NCI-H1930 (cell line): ENCODE measurements at places on chromosomes 2 and 18.
A peak's percentile ranks its signal among the peaks of the same experiment; 100 is the strongest.

- DNase-seq: no peak
Observed at GRCh38 chr18:8865934-8866333, 160.6 kb downstream of the MTCL1 start.

GRCh38 chr2:206863716-206864115, 75.6 kb upstream of the CPO start:
- DNase-seq: no peak

DNA sequence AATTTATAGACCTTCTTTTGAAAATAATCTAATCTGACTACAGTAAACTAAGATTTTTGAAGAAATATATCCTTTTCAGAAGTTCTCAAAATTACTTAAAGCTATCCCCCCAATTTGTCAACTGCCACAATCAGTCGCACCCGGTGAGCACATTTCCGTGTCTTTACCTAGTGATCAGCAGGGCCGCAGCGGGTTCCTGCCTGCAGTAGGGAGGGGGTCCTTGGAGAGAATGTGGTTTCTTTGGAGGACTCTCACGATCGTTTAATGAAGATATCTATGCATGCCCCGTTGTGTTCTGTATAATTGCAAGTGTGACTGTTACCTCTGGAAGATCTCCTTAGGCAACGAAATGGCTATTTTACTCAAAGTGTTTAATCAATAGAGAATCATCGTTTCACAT, 251.9 kb upstream of the RAB12 start:
- no peak for DNase-seq

- no peak for DNase-seq
Observed at GRCh38 chr2:28606986-28607441, 111.2 kb downstream of the PLB1 start.

DNA sequence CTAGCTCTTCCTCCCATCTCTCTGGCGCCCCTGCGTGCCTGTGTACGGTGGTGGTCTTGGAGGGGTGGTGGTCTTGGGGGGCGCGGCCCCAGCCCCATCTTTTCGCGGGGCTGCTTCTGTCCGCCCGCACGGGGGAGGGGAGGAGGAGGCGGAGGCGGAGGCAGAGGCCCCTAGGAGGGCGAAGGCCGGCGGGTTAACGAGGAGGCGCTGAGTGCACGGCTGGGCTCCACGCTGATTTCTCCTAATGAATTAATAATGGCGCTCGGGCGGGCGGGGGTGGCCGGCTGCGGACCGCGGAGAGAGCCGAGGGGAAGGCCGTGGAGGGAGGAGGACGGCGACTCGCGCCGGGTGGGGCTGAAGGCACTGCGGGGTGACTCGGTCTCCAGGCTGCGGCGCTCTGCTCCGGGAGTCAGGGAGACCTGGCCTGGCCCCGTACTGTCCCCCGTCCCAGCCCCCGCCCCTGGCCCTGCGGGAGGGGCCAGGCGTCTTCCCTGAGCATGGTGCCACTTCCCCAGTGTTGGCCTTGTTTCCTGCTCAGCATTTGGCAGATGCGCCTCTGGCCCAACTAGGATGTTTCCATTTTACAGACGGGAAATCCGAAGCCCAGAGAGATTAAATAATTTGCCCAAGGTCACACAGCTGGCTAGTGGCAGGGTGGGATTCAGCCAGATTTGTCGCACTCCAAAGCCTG, 6.0 kb downstream of the GAREM2 start:
- DNase-seq: no peak

DNA sequence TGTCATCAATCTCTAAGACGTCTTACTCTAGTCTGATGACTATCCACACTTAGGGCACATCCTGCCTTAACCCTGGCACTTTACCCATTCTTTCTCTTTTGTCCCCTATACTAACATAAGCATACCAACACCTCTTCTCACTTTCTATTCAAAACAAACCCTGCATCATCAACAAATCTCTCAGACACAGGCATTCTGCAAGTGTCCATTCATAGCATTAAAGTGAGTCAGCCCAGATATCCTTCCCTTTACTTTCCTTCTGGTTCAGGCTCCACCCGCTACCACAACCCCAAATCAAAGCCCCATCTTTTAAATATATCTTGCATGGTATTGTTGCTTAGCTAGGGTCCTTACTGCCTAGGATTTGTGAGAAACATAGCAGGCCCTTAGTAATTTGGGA, 3.8 kb downstream of the GRB14 start:
- DNase-seq: no peak

- no peak for DNase-seq
Observed at GRCh38 chr2:172978063-172978383, 97.6 kb upstream of the MAP3K20 start.

DNA sequence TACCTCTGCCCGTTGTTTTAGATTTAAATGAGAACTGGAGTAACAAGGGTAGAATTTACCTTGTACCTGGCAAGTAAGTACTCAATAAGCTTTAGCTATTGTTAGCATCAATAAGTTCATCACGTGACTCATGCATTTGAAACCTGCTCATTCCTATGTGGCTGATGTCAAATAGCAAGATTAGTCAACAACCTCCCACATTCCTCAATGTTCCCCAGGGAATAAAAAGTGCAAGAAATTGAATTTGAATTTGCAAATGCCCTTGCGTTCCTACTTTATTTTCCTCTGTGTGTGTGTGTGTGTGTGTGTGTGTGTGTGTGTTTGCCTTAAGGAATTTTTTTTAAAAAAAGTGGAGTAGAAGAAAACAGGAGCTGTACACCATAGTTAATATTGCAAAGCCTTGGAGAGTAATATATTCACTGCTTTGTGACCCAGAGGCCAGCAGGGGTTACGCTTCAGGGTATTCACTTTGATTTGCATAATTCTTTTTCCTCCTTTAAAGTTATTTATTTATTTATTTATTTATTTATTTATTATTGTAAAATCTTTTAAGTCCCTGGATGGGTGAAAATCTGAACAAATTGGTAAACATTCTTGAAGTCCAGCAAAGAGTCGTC, 43.9 kb upstream of the DNAH7 start:
- no peak for DNase-seq

GRCh38 chr2:137261881-137262585, 496.7 kb downstream of the THSD7B start:
- DNase-seq: no peak

DNA sequence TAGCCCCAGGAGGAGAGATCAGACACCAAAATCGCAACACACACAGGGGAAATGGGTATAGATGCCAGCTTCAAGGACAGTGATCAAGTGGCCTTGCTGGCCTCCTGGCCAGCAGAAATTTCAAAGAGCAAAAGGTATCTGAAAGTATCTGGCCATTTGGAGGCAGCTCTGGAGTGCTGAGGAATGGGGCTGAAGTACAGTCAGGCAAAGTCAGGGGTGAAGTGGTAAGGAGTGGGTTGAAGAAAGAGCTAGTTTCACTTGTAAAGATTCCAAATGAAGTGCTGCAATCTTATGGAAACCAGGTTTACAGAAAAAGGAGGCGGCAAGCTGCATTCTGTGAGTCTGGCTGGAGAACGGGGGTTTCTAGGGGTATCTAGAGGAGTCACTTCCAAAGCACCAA, 19.2 kb upstream of the PCBP1 start:
- DNase-seq: no peak

- DNase-seq: no peak
Observed at GRCh38 chr2:12935796-12936195, 219.1 kb downstream of the TRIB2 start.

DNA sequence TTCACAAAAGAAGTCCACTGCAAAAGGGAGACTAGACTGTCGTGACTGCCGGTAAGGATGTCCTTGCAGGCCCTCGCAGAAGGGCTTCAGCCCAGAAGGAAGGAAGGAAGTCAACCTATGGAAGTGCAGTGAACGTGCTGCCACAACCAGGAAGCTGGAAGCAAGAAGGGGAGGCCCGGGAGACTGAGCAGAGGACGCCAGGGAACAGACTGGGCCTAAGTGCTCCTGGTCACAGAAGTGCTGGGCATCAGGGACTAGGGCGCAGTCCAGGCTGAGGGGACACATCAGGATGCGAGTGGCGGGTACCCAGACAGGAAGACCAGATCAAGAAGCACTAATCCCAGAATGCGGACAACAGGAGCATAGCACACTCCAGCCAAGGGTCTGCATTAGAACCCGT, 78.8 kb downstream of the PIEZO2 start:
- DNase-seq: no peak

- no peak for DNase-seq
Observed at GRCh38 chr18:69626643-69627242, 226.1 kb downstream of the DOK6 start.

DNA sequence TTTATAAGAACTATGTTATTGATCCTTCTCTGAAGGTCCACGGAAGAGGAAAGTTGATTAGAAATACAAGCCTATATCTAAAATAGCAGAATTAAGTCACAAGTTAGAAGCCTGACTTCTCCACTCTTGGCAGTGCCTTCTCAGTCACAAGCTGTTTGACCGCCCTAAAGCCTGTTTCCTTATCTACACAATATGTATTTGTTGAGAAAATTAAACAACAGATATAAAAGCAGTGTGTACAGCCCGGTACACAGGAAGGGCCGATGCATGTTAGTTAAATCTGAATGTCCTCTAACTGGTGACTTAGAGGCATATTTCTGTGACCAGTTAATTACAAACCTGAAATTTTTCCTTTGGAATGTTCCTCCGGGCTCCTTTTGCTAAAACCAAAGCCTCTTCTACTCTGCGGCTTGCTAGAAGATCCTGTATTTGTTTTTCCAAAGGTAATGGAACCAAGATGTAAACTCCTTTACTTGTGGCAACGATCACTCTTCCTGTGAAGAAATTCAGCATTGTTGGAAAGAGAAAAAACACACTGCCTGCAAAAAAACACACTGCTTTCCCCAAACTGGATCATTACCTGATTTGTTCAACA, 33.4 kb downstream of the TGFBRAP1 start:
- no peak for DNase-seq

DNA sequence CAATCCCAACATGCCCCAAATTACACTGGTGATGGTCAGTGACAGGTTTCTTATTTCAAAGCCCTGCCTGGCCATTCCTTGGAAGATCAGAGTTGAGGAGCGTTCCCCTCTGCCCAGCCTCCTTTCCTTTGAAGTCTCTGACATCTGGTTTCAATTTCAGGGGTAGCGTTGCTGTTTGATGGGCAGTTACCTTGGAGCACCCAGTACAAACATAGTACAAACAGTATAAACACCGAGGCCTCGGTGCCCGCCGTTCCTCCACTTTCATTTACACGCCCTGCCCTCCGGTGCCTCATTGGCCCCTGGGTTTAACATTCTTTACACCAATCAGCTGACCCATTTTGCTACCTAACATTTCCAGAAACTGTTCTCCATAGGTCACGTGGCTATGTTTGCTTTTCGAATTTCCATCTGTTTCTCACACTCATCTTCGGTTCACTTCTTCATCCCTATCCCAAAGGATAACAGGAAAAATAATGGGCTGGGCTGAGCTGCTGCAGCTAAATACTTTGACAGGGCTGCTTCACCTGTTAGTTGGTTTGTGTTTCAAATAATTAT, 65.6 kb downstream of the NRP2 start:
- DNase-seq: no peak

DNA sequence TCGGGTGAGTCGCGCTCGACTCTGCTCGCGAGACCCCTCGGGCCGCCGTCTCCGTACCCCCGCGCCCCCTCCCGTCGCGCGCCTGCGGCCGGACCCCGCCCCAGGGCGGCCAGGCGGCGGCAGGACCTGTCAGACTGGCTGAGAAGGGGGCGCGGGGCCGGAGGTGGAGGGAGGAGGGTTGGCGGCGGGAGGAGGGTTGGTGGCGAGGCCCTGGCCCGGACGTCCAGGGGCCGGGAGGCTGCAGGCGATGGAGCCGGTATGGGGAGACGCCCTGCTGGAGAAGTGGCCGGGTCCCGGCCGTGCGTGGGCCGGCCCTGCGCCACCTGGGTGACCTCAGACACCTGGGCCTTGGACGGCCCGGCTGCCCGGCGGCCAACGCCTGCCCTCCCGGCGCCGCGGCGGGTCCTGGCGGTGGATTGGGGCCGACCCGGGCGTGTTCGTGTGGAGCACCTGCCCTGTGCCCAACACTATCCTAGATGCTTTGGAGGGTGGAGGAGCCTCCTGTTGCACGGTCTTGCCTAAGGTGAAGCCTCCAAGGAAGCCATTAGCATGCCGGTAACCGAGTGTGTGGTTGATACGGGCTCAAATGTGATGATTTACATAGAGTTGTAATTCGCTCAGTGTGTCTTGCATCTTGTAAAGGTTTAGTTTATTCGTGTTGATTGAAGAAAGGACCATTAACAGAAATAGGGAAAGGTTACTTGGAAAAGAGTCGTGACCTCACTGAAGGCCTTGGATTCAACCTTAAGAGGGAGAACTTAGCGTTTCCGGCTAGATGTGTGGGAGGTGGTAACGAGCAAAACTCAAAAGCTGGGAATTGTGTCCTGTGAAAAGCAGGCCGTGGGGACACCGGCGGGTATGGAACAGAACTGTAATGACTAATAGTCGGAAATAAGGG, 550 bp downstream of the MYL12B start:
- no peak for DNase-seq

GRCh38 chr2:212649646-212650045, 111.0 kb upstream of the ERBB4 start:
- DNase-seq: no peak

GRCh38 chr2:201638326-201638725, 5.0 kb downstream of the TMEM237 start:
- no peak for DNase-seq

- no peak for DNase-seq
Observed at GRCh38 chr18:6022845-6023244, 127.5 kb upstream of the TMEM200C start.

- peak; percentile 6 for DNase-seq
Observed at GRCh38 chr18:74963820-74964446, 245.0 kb downstream of the PTGR3 start.

GRCh38 chr2:102238039-102238756, 51.4 kb downstream of the IL1RL2 start:
- no peak for DNase-seq

DNA sequence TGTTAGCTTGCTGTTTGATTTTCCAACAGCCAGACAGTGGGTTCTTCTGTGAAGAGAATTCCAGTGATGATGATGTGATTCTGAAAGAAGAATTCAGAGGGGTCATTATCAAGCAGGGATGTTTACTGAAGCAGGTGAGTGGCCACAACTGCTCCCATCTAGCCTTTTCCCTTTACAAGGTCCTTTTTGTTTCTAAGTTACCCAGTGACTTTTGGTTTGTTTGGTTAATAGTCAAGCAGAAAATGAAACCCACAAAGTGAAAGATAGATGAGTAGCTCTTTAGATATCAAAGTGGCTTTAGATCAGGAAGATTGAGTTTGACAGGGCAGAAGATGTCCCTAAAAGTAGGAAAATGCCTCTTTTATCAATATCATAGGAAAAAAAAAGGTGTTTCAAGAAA, 23.3 kb downstream of the PLEK start:
- DNase-seq: no peak

GRCh38 chr2:181674461-181674860, 5.9 kb downstream of the NEUROD1 start:
- no peak for DNase-seq

DNA sequence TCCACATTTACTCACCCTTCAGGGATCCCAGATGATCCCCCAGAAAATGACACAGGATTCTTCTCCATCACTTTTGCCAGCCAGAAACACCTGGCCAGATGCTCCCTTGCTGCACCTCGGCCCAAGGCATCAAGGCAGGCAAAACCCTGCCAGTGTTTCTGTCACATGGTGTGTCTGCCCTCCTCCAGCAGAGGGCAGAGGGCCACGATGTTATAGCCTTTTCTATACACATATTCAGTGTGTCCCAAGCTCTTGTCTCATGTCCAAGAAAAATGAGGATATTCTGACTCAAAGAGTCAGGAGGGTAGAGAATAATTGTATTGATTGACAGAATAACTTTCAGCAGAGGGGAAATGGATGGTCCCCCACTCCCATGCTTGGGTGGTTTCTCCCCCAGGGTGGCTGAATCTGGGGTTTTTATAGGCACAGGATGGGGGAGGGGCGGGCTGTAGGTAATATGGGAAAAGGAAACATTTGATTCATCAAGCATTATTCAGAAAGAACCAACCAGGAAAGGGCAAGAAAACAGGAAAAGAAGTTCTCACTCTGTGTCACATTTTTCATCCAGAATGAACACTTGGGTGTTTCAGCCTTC, 933.9 kb downstream of the TRIB2 start:
- DNase-seq: no peak
